ENCODE measurements at places on chromosomes 13 and 19. TPM values are rescaled to one million over a fixed set of nuclear protein-coding genes. Genes with fewer than 3 reads are reported as not detected.

The ADAMTS10 gene
- total RNA-seq, result 48.8 TPM

The STK11 gene
- total RNA-seq, result 57.7 TPM

The ZFR2 gene
- 0.22 TPM for total RNA-seq

GRCh38 chr19:32130332-32130731, 215.1 kb upstream of the ZNF507 start:
- DNase-seq, result no peak

GRCh38 chr19:50817941-50818858, 5.4 kb downstream of the KLK1 start:
- DNase-seq, result peak; percentile 80

GRCh38 chr13:61024046-61024445, 391.6 kb downstream of the PCDH20 start:
- no peak for DNase-seq

DNA sequence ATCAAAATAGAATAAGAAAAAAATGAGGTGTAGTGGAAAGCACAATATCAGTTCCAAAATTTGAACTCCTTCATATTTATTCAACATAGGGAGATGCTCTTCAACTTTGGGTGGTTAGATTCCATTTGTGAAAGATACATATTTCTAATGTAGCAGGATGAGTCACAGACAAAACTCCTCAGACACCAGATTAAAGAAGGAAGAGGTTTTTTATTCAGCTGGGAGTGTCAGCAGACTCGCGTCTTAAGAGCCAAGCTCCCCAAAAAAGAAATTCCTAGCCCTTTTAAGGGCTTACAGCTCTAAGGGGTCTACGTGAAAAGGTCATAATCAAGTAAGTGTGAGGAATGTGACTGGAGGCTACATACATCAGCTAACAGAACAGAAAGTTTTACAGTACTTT, 6.8 kb upstream of the ZNF765 start:
- no peak for DNase-seq

GRCh38 chr13:38850868-38851626, 139.6 kb downstream of the STOML3 start:
- DNase-seq, result no peak

DNA sequence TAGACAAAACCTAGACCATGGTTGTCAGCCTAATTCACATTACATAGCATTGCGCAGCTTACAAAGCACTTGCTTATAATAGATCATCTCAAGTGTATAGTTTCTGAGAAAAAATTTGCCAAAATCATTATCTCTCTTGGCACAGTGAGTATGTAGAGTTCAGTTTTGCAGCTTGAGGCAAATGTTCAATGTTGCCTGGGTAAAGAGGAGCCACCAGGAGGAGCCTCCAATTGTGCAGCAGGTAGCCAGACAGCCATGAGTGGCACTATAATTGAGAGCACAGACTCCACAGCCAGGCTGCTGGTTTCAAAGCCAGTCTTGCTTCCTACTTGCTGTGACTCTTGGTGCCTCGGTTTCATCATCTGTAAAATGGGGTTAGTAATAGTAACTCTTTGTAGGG, 24.0 kb upstream of the OLFM4 start:
- no peak for DNase-seq

DNA sequence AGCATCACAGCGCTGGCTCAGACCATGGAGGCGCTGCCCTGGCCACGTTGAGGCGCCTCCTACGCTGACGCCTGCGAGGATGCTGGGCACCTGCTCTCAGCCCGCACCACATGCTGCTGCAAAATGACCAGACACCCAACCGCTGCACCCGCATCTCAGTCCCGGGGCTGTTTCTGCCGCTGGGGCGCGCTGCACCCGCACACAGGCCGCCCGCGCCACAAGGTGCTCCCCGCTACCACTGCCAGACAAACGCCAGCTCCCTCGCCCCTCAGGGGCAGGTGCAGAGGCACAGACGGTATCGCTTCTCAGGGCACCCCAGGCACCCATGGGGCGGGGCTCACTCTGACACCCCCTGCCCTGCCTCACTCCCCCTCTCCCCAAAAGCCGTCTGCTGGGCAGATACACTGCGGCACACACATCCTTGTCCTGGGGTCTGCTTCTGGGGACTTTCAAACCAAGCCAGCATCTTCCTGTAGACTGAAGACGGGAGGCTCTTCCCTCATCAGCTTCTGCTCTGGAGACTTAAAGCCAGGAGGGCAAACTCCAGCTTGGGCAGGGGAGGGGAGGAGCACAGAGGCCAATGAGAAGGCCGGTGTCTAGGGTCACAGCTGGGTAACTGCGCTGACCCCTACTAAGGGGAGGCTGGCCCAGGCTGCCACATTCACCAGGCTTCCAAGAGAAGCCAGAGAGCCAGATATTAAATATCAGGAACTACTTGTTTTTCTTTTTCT, 16.3 kb downstream of the CHERP start:
- peak; percentile 20 for DNase-seq

- DNase-seq, result no peak
Measured at GRCh38 chr13:40408602-40409001, 257.8 kb downstream of the FOXO1 start.
